T1000 (cell line): ENCODE measurements at places on chromosomes 5 and 9.

GRCh38 chr5:90264689-90265544, 144.6 kb downstream of the CETN3 start:
- DNase-seq = peak; percentile 35

DNA sequence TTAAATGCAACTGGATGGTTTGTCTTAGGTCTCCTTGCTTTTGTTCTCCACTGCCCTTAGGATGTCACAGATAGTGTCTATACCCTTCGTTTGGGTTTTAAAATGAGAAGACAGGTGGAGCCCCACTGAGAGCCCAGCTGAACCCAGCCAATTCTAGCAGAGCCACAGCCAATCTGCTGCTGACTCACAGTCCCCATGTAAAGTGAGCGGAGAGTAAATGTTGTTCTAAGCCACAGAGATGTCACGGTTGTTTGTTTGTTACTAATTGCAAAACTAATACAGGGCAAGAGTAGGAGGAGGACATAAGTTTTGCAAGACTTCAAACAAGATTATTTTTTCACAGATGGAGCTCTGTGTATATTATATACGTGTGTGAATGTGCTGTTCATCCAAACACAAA, 50.5 kb upstream of the AGXT2 start:
- no peak for DNase-seq

- no peak for DNase-seq
Measured at GRCh38 chr5:61184708-61185107, 22.4 kb upstream of the SMIM15 start.

DNA sequence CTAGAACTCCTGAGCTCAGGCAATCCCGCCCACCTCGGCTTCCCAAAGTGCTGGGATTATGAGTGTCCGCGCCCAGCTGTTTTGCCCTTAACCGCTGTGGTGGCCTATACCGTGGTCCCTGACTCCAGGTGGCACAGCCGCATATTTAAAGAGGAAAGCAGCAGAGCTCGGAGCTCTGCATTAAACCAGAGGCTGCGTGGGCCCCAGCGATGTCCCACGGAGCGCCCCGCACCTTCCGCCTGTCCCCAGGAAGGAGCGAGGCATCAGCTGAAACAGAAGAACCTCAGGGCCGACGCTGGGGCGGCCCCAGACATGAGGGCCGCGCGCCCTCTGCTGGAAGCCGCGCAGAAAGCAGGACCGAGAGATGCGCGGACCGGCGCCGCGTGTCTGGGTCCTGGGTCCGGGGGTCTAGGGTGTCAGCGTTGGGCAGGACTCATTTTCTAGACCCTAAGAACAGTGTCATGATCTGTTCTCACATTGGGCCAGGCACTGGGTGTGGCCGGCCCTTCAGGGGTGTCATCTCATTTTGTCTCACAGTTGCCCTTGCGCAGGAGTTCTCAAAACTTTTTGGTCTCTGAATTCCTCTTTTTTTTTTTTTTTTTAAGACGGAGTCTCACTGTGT, 37.7 kb downstream of the LAMC3 start:
- peak; percentile 32 for DNase-seq

GRCh38 chr5:161507591-161507990, 38.9 kb downstream of the GABRB2 start:
- DNase-seq = no peak

DNA sequence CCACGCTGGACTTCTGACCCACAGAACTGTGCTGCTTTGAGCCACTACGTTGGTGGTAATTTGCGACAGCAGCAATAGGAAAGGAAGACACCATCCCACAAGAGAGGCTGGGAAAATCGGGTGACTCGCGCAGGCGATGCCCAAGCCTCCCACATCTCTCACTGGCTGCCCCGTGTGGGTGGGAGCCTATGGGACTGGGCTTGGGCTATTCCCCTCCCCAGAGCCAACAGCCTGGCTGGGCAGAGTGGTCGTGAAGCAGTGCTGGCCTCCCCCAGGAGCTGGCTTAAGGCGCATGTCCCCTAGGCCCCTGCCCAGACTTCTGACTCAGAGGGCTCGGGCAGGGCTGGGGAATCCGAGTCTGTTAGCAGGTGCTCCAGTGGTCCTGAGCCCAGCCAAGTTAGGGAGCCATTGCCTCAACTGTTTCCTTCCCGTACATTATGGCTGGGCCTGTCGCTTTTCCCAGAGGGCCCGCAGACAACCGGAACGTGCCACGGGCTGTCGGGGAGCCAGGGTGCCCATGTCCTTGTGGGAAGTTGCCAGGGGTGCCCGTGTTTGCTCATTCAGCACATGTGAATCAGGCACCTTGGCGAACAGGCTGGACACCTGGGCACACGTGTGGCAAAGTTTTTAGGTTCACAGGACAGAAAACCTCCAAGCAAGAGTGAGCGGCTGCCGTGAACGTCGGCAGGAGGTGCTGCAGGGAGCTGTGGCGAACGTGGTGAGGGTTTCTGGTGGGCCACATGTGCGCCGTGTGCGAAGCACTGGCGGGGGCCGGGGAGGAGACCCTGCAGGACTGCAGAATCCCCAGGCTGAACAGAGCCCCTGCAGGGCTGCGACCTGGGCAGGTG, 7.0 kb upstream of the RASGEF1C start:
- DNase-seq = no peak

DNA sequence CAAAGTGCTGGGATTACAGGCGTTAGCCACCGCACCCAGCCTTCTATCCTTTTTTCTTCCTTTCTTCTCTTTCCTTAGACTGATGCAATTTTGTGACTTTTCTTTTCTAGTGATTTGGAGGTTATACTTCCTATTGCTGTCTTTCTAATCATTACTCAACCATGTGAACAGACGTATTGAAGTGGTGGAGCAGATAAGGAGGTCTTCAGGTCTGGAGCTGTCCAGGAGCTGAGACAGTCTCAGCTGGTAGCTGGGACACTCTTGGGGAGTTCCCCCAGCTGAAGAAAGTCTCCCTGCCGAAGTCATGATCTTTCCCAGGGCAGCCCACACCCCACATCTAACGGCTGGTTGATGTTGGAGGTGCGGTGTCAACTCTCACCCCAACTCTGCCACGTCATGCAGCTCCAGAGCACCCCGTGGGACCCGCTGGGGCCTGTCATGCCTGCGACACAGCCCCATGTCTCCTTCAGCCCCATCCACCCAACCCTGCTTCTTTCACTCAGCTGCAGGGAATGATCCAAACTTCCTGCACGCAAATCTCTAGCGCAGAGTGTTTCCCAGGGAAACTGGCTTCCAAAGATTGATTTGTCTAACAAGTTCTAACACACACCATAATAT, 41.1 kb downstream of the NSUN2 start:
- no peak for DNase-seq

DNA sequence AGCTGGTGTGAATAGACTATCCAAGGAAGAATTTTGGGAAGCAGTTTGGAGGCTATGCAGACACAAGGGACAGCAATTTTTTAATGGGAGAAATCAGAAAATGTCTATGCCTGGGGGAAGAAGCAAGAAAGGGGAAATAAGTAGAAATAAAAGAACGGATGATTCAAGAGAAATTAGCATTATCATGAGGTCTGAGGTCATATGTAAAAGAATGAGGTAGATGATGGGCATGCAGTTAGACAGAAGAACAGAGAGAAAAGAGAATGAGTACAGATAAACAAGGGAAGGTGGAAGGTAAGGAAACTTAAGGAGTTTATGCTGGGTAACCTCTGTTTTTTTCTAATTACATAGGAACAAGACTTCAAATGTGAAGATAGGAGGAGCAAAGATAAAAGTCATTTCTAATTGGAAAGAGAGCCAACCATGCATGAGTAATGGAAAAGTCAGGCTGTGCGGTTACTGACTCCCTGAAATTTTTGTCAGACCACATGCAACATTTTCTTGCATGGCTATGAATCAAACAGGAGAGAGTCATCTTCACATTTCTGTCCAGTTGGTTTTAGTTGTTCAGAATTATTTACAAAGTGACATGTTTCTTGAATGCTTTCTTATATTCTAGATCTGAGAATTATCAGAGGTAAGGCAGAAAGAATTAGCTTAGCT, 101.0 kb upstream of the PIK3R1 start:
- no peak for DNase-seq

DNA sequence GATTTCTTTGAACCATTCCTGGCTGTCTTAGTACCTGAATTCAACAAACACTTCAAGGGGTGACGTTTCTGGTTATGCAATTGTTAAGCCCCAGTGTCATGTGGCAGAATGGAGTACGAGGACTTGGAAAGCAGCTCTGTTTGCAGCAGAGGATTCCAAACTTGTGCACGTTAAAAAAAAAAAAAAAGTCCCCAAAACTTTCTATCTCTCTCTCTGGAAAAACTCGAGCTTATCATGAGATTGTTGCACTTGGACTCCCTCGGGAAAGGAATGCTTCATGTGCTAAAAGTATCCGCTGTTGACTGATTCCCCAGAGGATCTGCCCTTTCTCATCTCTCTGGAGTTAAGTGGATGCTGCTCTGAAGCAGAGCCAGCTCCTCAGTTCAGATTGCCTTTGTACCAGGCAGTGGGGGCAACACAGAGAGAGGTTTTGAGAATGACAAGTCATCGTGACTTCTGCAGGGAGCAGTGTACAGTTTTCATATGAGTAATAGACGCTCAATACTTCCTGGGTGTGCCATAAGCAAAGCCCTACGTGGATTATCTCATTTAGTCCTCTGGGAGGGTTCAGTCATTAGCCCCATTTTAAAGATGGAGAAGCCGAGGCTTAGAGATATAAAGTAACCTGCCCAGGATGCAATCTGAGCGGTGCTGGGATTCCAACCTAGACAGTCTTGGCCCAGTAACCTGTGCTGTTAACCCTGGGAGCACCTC, 28.1 kb downstream of the TMOD1 start:
- DNase-seq = no peak

- no peak for DNase-seq
Measured at GRCh38 chr5:66178799-66179198, 34.7 kb downstream of the SREK1 start.

DNA sequence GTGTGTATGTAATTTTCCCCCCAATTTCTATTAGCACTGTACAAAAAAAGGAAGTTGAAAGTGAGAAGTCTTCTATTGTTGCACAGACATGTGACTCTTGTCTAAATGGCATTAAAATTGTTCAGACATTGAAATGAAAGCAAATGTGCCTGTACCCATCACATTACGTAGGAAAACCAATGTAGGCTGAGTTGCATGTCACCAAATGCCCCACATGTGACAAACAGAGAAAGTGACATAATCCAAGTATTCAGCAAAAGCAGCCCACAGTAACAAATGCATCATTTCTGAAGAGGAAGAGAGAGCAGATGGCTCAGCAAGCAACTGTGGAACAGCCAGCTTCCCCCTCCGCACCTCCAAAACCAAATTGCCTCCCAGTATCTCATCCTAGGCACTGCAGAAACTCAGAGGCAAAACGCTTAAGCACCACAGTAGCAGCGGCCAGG, 161.5 kb upstream of the NR4A3 start:
- no peak for DNase-seq

DNA sequence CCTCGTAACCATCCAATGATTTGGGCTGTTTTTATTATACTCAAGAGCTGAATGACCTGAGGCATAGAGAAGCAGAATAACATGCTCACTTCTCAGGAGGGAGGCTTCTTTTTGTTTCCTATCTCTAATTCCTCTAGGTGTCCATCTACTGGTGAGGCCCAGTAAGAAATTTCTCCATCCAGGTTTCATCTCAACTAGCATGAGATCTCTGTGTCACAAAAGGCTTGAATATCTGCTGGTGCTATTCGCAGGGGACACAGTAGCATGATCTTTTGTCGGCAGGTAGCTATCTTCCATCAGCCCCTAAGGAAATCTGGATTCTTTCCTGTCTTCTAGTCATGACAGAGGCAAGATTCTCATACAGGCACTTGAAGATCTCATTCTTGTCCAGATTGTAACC, 8.9 kb downstream of the IFNE start:
- no peak for DNase-seq

GRCh38 chr9:37967014-37967760, 63.3 kb upstream of the SLC25A51 start:
- no peak for DNase-seq

GRCh38 chr5:151107738-151108520, 27.1 kb upstream of the TNIP1 start:
- DNase-seq = no peak

GRCh38 chr9:117734523-117735314, 30.5 kb downstream of the TLR4 start:
- no peak for DNase-seq

GRCh38 chr9:88831713-88832407, 159.4 kb upstream of the S1PR3 start:
- DNase-seq = no peak

DNA sequence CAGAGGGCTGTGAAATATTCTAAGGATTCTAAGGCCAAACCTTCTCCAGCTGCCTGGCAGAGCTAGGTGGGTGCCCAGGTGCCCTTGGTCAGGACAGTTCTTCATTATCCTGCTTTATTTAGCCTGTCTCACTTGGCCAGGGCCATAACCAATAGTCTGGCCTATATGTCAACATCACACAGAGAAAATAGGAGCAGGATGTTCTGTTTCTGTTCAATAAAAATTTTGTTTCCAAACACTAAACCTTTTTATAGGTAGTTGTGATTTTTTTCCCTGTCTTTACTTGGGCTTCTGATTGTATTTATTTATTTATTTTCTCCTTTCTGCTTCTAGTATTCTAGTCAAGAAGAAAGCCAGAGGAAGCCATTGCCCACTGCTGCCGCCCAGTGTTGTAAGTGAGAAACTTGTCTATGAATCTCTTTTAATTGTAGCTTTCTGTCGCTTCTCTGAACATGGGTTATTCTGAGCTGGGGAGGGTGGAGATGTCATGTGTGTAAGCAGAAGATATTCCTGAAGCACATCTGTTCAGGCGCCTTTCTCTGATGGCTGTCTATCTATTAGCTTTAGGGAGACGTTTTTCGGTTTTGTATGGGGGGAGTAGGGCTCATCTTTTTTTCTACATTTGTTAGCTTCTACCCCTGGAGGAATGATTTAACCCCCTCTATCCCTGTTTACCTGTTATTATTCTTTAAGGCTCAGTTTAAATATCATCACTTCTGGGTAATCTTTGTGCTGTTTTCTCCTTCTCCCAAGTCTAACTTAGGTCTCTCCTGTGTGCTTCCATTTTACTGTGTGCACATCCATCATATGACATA, 97.1 kb downstream of the UNC13B start:
- DNase-seq = no peak

DNA sequence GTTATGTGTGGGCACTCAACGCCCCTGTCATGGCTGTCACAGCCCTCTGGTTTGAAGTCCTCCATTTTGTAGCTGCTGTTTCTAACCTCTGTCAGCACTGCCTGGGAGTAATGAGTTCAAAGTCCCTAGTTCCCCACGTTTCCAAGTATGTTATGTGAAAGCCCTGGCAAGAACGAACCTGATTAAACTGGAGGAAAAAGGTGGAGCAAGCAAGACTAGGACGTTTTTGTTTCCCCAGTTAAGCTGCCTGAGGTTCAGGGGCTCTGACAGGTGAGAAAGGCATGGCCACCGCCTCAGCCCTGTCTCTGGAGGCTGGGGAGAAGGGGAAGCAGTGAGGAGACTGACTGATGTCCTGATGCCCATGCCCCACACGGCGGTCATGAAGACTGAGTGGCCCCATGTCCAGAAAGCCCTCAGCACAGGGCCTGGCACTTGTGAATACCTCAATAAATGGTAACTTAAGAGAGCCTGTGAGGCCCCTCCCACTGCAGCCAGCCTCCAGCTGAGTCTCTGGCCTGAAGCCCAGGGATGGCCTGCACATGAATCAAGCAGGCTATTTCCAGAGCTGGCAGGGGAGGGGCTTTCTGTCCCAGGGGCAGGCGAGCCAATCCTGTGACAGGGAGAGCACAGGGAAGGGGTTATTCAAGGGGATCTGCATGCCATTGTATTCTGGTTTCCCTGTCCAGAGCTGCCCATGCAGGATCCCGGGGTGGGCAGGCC, 61.8 kb downstream of the PFDN1 start:
- peak; percentile 62 for DNase-seq

GRCh38 chr5:127615916-127616315, 33.0 kb upstream of the CTXN3 start:
- DNase-seq = no peak

GRCh38 chr5:136518814-136519213, 153.5 kb upstream of the TRPC7 start:
- no peak for DNase-seq
